ENCODE measurements at places on chromosomes 12 and 14.

GRCh38 chr12:65681226-65681625 is 143.1 kb upstream of the HMGA2 start:
- no peak for DNase-seq

DNA sequence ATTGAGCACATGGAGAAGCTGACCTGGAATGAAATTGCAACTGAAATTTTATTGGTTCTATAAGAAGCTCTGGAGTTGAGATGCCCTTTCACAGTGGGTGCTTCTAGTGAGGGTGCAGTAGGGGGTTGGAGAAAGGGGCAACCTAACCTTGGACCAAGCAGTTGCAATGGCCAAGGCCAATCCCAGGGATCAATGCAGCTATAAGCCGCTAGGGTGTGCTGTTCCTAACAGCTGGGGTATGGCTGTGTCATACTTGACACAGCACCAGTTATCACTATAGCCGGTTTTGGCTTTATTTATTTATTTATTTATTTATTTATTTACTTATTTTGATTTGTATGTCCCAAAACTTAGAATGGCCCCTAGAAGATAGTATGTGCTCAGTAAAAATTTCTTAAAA is 505.9 kb downstream of the FLRT2 start:
- no peak for DNase-seq

DNA sequence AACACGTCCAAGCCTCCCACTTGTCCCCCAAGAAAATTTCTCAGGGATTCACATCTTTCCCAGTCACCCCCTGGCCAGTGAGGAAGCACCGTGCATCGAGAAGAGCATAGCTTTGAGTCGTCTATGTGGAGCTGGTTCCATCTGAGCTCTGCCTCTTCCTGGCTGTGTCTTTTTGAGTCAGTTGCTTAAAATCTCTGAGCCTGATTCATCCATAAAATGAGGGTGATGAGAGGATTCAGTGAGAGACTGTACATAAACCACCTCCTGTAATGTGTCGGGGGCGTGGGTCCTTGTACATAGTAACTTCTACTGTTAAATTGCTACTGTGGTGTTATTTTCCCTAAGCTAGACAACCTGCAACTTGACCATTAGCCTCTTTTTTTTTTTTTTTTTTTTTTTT is 13.8 kb downstream of the CD9 start:
- no peak for DNase-seq

- DNase-seq = no peak
These were observed 706 bp downstream of the ANHX start for GRCh38 chr12:133234971-133235370.

DNA sequence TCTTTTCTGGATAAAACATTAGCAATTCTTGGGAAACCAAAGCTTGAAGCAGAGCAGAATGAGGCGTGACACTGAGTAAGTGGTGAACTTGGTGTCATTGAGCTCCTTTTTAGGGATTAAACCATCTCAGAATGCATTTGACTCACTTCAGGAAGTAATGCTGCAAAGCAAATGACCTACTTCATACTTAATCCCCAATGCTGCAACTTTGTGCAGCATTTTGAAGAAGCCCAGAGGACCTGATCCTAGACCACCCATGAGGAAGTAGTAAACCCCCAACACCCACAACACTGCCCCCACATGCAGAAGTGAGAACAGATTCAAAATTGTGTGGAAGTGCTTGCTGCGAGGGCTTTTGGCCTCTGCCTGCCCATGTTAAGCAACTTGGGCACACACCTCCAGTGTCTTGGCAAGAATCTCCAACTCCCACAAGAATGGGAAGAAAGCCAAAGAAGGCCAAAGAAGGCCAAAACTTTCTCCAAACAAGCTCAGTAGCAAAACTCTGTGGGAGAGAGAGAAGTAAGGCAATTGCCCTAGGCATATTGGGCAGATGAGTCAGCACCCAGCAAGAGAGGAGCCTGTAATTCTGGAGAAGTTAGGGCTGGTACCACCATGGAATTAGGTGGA is 69.2 kb upstream of the ETV6 start:
- no peak for DNase-seq

Measured in stimulated activated CD4-positive, alpha-beta T cell treated with anti-CD3 and anti-CD28 coated beads, TNF-alpha, amount 100 ng/mL, for 4 hours (primary cell).